NAMALWA (cell line): ENCODE measurements at places on chromosomes 5 and 9.

- DNase-seq: no peak
These were observed 564.9 kb upstream of the TUSC1 start for GRCh38 chr9:26243029-26243697.

GRCh38 chr5:79236362-79236969 lies 535 bp downstream of the JMY start:
- peak; percentile 26 for DNase-seq

DNA sequence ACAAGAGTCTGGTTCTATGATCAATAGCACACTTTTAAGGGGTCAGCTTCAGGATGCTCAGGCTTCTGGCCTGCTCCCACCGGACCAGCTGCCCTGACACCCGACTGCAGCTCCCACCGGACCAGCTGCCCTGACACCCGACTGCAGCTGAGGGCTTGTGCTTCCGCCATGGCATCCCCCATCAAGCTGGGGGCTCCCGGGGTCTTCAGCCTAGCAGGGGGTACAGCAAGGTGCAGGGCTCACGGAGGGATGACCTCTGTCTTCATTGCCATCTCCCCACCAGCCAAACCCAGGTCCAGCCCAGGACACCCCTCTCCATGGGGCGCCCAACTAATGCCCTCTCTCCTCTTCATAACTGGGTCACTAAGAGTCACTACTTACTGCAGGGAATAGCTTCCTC lies 1.9 kb downstream of the FLT4 start:
- no peak for DNase-seq

GRCh38 chr5:169717288-169717687 lies 80.2 kb downstream of the DOCK2 start:
- DNase-seq: no peak

- DNase-seq: peak; percentile 43
These were observed 657.2 kb downstream of the TLE1 start for GRCh38 chr9:81032030-81032572.

DNA sequence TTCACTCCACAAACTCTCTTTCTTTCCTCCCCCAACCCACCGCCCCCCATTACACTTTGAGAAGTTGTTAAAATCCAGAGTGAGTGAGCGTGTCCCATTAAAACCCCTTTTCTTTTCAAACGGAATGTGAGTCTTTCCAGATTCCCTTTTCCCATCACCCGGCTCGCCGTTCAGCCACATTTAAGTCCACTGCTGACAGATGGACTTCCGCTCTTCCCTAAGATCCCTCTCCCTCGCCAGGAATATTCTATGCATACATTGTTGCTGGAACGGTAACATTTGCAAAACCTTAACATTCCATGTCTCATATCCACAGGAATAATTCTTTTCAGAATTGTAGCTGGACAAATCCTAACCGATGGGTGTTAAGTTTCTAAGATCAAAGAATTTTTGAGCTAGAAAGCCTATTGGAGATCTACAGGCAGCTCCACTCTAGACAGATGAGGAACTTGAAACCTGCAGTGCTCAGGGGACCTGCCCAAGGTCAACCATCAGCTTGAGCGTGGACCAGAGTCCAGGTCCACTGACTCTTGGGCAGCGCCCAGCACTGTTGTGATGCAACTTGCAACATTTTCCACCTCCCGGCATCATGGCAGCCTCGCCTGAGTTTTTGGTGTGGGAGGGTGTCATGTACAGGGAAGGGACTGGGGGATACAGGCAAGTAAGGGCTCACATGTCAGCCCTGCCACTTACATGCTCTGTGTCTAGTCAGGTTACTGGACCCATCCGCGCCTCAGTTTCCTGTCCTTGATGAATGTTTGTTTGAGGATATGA lies 500.1 kb downstream of the CCDC171 start:
- DNase-seq: no peak

DNA sequence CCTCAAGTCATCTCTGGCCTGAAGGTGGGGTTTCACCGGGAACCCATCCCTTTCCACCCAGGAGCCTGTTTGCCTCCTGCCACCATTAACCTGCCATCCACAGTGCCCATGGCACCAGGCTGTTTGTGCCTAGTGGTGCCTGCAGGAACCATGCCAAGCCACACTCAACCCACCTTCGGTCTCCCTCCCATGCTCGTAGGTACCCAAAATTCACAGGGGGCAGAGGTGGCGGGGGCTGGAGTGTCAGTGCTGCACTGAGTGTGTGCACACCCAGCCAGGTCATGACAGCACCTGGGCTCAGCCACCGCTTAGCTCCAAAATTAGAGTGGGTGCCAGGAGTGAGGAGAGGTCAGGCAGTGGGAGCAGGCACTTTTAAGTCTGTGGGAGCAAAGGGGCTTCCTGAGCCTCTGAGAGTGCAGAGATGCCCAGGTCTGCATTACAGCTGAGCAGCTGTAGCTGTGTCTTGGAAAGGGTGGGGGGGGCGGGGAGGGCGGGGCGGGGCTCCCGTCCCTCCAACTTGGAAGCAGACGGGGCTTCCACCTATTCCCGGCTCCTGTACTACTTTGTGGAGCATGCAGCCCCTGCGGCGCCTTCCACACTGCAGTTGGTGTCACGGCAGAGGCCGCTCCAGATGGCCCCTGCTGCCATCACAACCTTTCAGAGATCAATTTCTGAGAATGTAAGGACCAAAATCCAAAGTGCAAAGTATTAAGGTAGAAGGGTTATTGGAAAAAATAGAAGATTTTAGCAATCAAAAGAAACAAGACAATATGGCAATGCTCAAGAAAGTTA lies 2396.8 kb upstream of the C9orf72 start:
- no peak for DNase-seq

- DNase-seq: no peak
These were observed 42.7 kb downstream of the ZNF618 start for GRCh38 chr9:113918697-113919350.

DNA sequence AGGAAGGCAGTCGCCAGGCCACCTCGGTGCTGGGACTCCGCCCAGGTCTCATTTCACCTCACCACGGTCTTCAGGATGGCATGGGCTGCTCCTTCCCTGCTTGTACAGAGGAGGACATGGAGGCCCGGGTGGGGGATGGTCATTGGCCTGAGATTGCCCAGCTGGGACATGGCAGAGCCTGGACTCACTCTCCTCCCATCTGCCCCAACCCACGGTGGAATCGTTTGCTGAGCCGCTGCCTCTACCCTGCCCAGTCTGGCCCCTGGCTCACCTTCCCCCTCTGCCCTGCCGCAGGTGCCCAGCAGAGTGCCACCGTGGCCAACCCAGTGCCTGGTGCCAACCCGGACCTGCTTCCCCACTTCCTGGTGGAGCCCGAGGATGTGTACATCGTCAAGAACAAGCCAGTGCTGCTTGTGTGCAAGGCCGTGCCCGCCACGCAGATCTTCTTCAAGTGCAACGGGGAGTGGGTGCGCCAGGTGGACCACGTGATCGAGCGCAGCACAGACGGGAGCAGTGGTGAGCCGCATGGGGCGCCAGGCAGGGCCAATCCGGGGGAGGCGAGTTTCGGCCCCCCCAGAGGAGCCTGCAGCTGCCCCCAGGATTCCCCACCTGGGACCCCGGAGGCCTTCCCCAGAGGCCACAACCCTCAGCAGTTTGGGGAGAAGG lies 36.7 kb downstream of the HK3 start:
- DNase-seq: no peak

DNA sequence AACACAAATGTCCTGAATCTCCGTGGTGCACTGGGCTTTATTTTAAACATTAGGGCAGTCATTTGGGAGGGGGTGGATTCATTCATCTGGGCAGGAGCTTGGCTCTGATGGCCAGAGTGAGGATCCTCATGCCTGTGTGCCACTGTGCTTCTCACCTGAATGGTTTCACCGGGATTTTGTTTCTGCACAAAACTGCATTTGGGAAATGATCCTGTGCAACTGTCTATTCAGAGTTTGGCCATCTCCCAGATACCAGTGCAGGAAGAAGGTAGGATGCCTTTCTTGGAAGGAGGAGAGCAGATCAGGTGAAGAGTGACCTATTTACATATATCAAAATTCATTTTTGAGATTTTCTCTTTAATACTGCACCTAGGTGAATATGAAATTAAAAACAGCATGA lies 514.4 kb upstream of the SEMA6A start:
- no peak for DNase-seq

DNA sequence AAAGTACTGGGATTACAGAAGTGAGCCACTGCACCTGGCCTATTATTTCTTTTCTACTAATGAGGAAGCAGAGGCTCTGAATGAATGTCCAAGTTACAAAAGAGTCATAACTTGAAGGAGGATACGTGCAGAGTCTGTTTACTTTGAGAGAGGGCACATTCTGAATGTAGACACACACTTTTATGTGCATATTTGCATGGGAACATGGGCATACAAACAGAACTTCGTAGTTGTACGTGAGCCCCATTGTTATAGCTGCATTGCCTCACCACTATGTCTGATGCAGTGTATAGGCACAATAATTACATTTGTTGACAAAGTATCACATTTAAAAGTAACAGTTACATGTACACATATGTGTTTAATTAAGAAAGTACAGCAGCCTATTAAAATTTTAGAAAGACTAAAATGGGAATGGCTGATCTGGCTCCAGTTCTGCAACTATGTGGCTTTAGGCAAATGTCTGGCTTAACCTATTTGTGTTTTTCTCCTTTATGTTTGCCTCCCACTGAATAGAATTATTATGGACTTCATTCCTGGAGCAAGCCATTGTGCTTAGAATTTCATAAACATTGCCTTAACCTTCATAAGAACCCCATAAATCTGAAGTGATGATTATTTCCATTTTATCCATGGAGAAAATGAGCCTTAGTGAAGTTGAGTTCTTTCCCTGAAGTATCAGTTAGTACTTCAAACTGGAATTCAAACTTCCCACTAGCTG lies 3.0 kb upstream of the DPYSL3 start:
- no peak for DNase-seq

GRCh38 chr9:121464968-121465367 lies 34.7 kb downstream of the GGTA1 start:
- peak; percentile 16 for DNase-seq

DNA sequence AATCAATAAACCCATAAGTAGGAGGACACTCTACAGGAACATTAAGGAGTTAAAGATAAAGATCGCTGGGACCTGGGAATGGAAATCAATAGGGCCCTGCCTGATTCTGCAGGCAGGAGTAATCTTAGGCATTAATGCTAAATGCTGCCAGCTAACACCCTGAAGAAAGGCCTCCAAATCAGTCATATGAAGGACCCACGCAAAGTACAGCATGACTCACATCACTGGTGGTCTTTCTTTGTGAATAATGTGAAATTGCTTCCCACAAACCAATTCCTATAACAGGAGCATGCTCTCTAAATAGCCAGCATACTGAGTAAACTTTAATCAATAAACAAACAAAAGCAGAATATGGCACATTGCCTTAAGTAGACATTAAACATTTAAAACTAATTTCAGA lies 172.3 kb downstream of the SEMA5A start:
- no peak for DNase-seq

DNA sequence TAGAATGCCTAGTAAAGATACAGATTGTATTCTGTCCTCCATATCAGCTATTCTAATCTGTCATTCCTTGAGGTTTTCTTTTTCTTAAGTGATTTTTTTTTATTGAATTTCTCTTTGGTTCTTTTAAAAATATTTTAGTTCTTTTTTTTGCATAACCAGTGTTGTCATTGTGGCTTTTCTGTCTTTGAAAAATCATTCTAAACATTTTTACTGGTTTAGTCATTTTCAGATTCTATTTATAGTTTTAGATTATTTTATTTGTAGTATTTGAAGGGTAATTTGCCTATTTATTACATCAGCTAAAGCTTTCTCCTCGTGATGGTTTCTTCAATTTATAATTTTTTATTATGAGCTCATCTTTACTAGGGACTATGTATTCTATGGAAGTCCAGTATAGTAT lies 78.1 kb downstream of the NDUFAF2 start:
- no peak for DNase-seq

DNA sequence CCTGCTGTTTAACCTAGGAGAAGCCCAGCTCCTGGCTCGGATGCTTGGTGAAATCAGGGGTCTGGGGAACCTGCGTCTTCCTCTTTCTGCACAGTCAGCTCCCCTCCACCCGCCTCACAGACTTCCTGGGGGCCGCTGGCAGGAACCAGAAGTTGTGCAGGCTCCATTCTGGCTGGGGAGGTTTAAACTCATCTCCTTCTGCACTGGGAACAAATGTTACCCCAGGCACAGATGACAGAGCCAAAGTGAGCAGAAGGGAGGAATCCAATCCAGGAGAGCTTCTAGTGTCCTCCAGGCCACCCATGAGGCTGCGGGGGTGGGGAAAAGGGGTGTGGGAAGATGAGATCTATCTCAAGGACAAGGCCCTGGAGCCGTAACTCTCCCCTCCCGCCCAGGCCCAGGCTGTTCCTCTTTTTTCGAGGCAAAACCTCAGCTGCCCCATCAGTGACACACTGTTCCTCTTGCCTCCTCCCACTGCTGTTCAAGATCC lies 31.2 kb downstream of the KCNMB1 start:
- no peak for DNase-seq

- no peak for DNase-seq
These were observed 135.0 kb upstream of the CCDC152 start for GRCh38 chr5:42621662-42622061.

GRCh38 chr5:112004867-112005622 lies 248.1 kb upstream of the NREP start:
- no peak for DNase-seq

DNA sequence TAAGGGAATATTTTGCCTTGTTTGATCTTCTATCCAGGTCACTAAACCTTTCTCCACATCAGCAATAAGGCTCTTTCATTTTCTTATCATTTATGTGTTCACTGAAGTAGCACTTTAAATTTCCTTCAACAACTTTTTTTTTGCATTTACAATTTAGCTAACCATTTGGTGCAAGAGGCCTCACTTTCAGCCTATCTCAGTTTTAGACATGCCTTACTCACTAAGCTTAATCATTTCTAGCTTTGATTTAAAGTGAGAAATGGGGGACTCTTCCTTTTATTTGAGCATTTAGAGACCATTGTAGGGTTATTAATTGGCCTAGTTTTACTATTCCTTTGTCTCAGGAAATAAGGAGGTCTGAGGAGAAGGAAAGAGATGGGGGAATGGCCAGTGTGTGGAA lies 250.5 kb downstream of the AUH start:
- no peak for DNase-seq

DNA sequence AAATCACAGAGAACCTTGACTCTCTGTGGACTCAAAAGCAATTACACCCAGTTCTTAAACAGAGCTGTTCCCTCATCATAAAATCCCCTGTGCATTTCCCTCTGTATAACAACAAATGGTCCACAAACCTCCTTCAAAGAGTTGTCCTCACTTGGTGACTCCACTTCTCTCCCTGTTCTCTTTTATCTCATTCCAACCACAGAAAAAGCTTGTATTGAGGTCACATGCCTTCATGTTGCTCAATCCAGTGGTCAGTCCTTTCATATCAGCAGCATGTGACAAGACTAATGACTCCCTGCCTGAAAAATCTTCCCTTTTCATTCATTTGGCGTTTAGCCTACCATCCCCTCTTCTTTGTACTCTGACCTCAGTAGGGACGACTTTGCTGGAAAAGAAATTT lies 158.0 kb downstream of the DEPDC1B start:
- DNase-seq: no peak

- no peak for DNase-seq
These were observed 637.2 kb upstream of the DMAC1 start for GRCh38 chr9:8436786-8437185.

GRCh38 chr9:10387282-10387681 lies 225.5 kb downstream of the PTPRD start:
- DNase-seq: no peak
